Naive thymus-derived CD4-positive, alpha-beta T cell (primary cell): ENCODE measurements at places on chromosomes 6 and 20. TPM values are rescaled to one million over a fixed set of nuclear protein-coding genes. Genes with fewer than 3 reads are reported as not detected.

The DCDC2 gene
- total RNA-seq: not detected in 2 replicates

DNA sequence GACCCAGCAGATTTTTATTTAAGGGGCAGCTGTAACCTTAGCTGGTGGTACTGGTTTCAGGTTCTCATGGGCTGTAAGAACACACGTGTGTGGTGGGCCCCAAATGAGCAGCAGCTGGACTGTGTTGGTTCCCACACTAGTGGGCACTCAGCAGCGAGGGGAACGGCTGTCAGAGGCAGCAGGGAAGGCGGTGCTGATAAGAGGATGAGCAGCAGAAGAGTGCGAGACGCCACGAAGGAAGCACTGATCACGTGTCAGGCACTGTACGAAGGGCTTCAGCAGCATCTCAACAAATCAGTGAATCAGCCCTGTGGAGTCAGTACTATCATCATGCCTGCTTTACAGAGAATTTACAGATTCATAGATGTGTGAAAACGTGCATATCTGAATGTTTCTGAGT lies 41.0 kb upstream of the EMILIN3 start:
- no peak overlapping the region for H3K27ac ChIP-seq
- peak; percentile 1 for DNase-seq
- no peaks in the 10 kb centered on the region for H3K27me3 ChIP-seq

The DEFB124 gene
- total RNA-seq: not detected

- peaks cover 17% of the 10 kb centered on the region for H3K4me1 ChIP-seq
- H3K36me3 ChIP-seq: no peaks in the 10 kb centered on the region
- H3K27ac ChIP-seq: no peak overlapping the region
- H3K4me3 ChIP-seq: no peak overlapping the region
Measured at GRCh38 chr6:11210386-11211138, 21.9 kb downstream of the NEDD9 start.

DNA sequence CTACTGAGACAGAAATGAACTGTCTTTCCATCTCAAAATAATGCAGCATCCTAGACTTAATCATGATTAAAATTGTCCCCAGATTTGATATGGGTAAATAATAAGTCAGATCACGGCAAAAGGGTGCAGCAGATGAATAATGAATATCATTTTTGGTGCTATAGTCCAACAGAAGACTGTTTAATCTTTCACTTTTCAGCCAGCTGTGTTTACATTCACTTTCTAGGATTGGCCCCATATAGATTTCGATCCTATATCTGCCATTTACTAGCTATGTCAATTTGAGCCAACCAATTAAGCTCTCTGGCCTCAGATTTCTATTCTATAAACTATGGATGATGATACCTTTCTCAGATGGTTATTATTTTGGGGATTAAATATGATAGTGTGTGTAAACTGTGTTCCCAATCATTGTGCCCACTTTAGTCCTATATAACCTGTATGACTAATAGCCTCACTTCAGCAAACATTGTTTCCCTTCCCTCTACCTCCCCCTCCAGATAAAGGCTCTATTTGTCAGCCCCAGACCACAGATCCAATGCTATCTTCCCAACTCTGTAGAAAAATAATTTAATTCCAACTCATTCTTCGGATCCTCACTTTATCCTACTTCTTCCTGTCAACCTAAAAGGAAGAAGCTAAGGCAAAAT lies 53.6 kb upstream of the NT5E start:
- H3K4me3 ChIP-seq: no peak overlapping the region
- H3K27ac ChIP-seq: no peak overlapping the region
- no peak for DNase-seq

DNA sequence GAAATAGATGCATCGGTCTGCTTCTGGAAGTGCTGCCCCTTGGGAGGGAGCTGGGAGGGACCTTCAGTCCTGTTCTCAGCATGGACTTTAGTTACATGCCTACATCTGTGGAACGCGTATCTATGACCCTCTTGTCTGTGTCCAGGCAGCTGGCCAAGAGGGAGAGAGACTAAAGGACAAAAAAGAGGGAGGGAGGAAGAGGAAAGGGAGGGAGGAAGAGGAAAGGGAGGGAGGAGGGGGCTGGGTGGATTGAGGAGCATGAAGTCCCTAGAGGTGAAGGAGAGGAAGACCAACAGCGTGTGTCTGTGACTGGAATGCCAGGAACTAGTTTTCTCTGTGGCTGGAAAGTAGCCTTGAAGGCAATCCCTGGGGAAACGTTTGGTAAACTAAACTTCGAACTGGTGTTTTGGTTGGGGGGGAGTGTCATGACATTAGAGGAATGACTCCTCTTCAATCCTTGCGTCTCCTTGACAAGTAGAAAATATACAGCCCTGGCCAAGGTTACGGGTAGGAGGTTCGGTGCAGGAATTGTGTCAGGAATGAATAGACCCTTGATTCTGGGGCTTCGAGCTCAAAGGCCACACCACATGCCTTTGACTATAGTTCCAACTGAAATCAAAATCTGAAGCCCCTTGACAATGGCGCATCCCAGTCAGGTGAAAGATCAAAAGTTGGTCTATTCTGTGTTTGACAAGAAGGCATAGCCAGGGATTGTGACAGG lies 52.0 kb upstream of the PLEKHG1 start:
- no peak for DNase-seq
- H3K36me3 ChIP-seq: no peaks in the 10 kb centered on the region
- no peaks in the 10 kb centered on the region for H3K27me3 ChIP-seq

The RPP21 gene
- total RNA-seq: 44.9 TPM

GRCh38 chr6:158962371-158962770 lies 37.6 kb downstream of the RSPH3 start:
- no peak overlapping the region for H3K4me3 ChIP-seq
- H3K4me1 ChIP-seq: no peaks in the 10 kb centered on the region

The ANGPT4 gene
- not detected for total RNA-seq

DNA sequence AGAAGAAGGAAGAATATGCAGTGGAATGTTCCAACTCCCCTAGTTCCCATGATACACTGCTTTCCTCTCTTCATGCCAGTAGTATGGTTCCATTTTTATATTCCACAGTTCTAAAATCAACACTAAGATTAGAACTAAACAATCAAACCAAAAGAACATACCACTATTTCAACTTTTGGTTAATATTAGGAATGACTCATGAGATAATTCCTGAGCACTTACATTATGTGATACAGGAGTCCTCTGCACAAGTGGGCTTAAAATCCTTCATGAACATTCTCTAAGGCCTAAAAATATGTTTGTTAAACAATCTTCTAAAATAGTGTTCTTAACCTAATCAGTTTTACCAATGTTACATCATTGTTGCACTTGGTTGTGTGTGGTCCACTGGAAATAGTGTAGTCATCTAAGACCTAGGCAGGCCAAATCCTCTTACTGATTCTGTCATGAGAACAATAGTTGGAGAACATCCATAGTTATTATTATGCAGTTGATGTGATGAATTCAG lies 30.3 kb upstream of the RCAN2 start:
- H3K4me3 ChIP-seq: no peak overlapping the region
- H3K27ac ChIP-seq: no peak overlapping the region
- H3K4me1 ChIP-seq: no peaks in the 10 kb centered on the region
- peaks cover 3% of the 10 kb centered on the region for H3K27me3 ChIP-seq

DNA sequence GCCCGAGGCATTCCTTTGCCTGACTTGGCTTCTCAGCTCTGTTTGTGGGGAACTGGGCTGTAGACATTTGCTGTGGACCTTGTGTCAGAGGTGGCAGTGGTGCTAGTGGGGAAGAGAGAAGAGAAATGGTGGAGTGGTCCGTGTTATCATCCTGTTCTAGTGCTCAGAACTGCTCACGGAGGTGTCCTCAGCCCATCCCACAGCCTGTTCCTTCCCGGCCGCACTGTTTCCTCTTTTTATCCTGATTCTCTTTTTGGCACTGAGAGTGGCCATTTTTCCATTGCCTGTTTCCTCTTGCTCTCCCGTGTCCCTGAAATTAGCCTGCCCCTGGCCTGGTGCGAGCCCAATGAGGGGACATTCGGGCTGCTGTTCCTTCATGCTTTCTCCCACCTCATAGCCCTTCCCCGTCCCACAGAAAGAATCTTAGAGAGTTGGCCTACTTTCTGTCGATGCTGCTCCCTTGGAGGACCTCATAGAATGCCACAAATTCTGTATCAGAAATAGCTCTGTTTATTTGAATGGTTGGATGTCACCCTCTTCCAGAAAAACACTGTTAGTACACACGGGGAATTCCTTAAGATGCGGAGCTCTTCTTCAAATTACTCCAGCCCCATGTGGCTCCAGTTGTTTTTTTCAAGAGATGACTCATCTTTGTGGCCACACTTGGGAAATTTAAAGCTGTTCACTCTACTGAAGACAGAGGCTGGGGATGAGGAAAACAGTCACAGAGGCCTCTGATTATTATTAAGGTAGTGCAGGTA lies 26.1 kb downstream of the FARS2 start:
- H3K4me1 ChIP-seq: no peaks in the 10 kb centered on the region
- H3K27ac ChIP-seq: no peak overlapping the region
- no peaks in the 10 kb centered on the region for H3K36me3 ChIP-seq
- H3K27me3 ChIP-seq: no peaks in the 10 kb centered on the region
- H3K4me3 ChIP-seq: no peak overlapping the region
- no peak for DNase-seq

GRCh38 chr6:85756982-85757381 lies 114.3 kb upstream of the SYNCRIP start:
- DNase-seq: no peak
- H3K4me3 ChIP-seq: no peak overlapping the region
- no peaks in the 10 kb centered on the region for H3K36me3 ChIP-seq
- no peaks in the 10 kb centered on the region for H3K4me1 ChIP-seq
- no peaks in the 10 kb centered on the region for H3K27me3 ChIP-seq

The VARS2 gene
- 47.3 TPM for total RNA-seq

- no peak overlapping the region for H3K27ac ChIP-seq
- H3K36me3 ChIP-seq: no peaks in the 10 kb centered on the region
- no peak overlapping the region for H3K4me3 ChIP-seq
- no peak for DNase-seq
- H3K27me3 ChIP-seq: no peaks in the 10 kb centered on the region
- H3K4me1 ChIP-seq: no peaks in the 10 kb centered on the region
Measured at GRCh38 chr6:140445474-140446004, 1071.1 kb upstream of the CITED2 start.

- H3K4me1 ChIP-seq: no peaks in the 10 kb centered on the region
- no peak for DNase-seq
- H3K4me3 ChIP-seq: no peak overlapping the region
- no peaks in the 10 kb centered on the region for H3K27me3 ChIP-seq
- no peak overlapping the region for H3K27ac ChIP-seq
- H3K36me3 ChIP-seq: no peaks in the 10 kb centered on the region
Measured at GRCh38 chr6:84052204-84052882, 18.8 kb downstream of the MRAP2 start.

DNA sequence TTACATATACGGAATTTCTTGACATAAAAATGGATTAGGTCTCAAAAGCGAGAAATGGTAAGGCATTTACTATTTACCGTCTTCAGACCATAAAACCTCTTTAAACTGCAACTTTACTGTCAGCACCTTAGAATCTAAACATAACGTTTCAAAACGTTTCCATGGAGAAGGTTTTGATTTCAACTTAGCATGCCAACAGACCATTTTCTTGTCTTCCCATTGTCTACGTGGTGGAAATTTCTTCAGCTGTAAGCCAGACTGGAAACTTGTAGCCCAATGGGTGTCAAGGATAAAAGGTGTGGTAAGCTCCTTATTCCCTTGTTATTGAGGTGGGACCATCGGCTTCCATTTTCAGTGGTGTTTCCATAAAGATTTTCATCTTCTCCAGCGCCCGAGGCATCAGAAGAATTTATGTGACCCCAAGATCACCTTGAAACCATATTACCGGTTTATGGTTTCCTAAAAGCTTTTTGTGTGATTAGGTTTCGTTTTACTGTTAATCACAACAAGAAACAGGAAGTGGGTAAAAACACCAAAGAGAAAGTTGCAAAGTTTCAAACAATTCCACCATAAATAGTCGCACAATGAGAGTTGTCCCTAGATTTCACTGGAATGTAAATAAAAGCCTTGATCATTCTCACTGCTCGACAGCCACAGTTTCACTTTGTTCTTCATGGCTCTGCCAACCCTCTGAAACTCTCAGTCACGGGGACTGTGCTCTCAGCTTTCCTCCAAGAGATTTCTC lies 63.0 kb upstream of the CD2AP start:
- no peaks in the 10 kb centered on the region for H3K27me3 ChIP-seq
- H3K36me3 ChIP-seq: no peaks in the 10 kb centered on the region
- peak overlapping the region; percentile 54 for H3K27ac ChIP-seq

GRCh38 chr20:37323985-37324384 lies 22.0 kb upstream of the SRC start:
- H3K36me3 ChIP-seq: peaks cover 4% of the 10 kb centered on the region
- no peak overlapping the region for H3K4me3 ChIP-seq
- H3K4me1 ChIP-seq: no peaks in the 10 kb centered on the region
- H3K27me3 ChIP-seq: no peaks in the 10 kb centered on the region

DNA sequence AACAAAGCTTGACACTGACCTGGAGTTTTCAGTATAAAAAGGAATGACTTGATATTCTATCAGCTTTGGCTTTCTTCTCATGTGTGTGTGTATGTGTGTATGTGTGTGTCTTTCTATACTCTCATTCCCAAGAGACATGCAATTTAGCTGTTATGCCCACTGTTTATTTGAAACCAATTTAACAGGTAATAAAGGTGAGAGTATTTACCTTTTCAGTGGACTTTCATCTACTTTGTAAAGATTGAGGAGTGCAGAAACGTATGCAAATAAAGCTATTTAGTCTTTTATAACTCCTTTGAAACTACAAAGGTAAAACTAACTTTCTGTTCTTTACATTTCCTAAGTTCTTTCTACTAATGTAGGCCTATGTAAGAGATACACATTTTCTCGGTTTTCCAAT lies 103.5 kb upstream of the HS3ST5 start:
- H3K4me1 ChIP-seq: no peaks in the 10 kb centered on the region
- H3K27me3 ChIP-seq: no peaks in the 10 kb centered on the region
- H3K27ac ChIP-seq: no peak overlapping the region
- no peak overlapping the region for H3K4me3 ChIP-seq
- H3K36me3 ChIP-seq: no peaks in the 10 kb centered on the region

DNA sequence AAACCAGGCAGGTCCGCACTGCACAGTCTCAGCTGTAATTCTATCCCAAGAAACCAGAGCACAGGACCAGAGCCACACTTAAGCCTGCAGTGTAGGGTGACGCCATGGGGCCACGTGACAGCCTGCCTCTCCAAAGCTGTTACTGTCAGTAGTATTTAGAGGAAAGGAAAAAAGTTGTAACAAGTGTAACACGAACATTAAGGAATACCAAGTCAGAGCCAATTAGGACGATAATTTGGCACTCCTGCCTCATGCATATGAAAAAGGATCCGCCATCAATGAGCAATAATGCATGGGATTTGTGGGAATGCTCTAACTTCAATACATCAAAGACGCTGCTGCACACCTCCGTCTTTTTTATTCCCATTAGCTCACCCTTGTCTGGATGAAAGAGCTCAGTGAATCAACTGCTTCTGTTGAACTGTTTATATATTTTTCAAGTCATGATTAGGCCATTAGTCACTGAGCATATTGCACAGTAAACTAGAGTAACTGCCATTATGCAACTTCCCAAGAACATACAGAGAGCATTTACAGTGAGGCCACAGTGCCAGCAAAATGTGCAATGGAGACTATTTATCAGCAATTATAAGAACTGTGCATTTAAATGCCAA lies 79.9 kb downstream of the ATXN1 start:
- no peaks in the 10 kb centered on the region for H3K36me3 ChIP-seq
- H3K27me3 ChIP-seq: no peaks in the 10 kb centered on the region
- no peak for DNase-seq
- H3K4me3 ChIP-seq: no peak overlapping the region
- no peak overlapping the region for H3K27ac ChIP-seq
- peaks cover 11% of the 10 kb centered on the region for H3K4me1 ChIP-seq

The MAFB gene
- total RNA-seq: 4.4 TPM

The RRAGD gene
- total RNA-seq: 9.6 TPM

GRCh38 chr6:142458836-142459235 lies 157.0 kb downstream of the ADGRG6 start:
- H3K4me1 ChIP-seq: no peaks in the 10 kb centered on the region
- no peak overlapping the region for H3K4me3 ChIP-seq
- no peak overlapping the region for H3K27ac ChIP-seq
- H3K27me3 ChIP-seq: no peaks in the 10 kb centered on the region
- DNase-seq: no peak

The ECHDC1 gene
- total RNA-seq: 18.1 TPM

The OR2B6 gene
- total RNA-seq: not detected
